Stimulated activated CD8-positive, alpha-beta memory T cell treated with anti-CD3 and anti-CD28 coated beads, Interleukin-4, amount 100 ng/mL, for 1 hour (primary cell): ENCODE measurements at places on chromosomes 13 and 19.

DNA sequence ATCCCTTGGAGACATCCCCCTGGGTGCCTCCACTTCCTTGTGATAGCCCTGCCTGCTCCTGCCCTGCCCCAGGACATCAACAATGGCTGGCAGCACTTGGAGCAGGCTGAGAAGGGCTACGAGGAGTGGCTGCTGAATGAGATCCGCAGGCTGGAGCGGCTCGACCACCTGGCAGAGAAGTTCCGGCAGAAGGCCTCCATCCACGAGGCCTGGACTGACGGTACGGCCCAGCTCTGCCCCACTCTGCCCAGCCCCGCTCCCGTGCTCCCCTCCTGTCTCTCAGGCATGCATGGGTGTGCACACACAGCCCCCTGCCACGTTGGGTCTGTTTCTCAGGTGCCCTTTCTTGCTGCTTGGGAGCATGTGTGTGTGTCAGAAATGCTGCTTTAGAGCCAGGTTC lies 26.4 kb downstream of the CAPN12 start:
- no peak for DNase-seq

GRCh38 chr13:45831851-45832250 lies 19.7 kb downstream of the SIAH3 start:
- DNase-seq, result no peak

GRCh38 chr13:112516218-112516617 lies 71.7 kb downstream of the TUBGCP3 start:
- no peak for DNase-seq

- DNase-seq, result peak; percentile 87
These were observed 540 bp upstream of the ZFP36 start for GRCh38 chr19:39405958-39406655.

GRCh38 chr19:55546822-55547614 lies 1.7 kb upstream of the SBK3 start:
- no peak for DNase-seq

DNA sequence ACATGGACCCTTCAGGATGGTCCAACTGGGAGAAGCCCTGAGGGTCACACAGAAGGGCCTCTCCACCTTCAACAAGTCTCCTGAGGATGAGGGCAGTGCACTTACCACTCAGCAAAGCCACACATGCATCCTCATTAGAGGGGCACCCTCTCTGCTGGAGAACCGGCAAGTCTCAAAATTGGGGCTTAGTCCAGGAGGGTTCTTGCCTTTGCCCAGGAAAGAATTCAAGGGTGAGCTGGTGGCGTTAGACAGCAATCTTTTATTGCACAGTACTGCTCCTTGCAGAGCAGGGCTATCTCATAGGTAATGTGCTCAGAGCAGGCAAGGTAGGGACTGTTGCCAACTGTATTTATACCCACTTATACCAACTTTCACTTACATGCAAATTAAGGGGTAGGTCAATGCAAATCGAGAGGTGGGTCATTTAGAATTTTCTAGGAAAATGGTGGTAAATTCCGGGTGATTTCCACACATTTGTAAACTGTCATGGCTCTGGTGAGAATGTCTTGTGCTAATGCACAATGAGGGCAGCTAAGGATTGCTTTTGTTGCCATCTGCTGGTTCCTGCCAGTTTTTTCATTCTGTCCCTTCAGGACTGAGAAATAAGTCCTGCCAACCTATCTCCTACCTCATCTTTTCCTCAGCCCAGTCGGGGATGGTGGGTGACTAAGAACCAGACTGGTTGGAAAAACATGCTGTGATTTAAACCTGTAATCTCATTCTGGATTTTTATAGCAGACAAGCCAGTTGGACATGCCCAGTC lies 27.8 kb upstream of the IGSF23 start:
- DNase-seq, result no peak

DNA sequence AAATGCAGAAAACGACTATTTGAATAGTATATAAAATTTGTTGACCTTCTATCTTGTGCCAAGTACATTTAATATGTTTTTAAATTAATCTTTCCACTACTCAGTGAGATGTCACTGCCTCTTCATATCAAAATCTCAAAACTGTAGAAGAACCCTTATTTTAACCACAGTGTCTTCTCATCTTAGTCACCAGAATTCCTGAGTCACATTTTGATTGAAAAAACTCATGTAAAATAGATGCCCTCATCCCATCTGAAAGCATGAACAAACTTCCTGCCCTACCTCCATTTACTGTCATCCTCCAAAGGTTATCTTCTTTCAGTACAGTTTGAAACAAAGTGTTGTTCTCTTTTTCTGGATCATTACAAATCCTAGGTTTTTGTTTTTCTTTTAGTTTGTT lies 1215.4 kb downstream of the PCDH9 start:
- DNase-seq, result no peak

DNA sequence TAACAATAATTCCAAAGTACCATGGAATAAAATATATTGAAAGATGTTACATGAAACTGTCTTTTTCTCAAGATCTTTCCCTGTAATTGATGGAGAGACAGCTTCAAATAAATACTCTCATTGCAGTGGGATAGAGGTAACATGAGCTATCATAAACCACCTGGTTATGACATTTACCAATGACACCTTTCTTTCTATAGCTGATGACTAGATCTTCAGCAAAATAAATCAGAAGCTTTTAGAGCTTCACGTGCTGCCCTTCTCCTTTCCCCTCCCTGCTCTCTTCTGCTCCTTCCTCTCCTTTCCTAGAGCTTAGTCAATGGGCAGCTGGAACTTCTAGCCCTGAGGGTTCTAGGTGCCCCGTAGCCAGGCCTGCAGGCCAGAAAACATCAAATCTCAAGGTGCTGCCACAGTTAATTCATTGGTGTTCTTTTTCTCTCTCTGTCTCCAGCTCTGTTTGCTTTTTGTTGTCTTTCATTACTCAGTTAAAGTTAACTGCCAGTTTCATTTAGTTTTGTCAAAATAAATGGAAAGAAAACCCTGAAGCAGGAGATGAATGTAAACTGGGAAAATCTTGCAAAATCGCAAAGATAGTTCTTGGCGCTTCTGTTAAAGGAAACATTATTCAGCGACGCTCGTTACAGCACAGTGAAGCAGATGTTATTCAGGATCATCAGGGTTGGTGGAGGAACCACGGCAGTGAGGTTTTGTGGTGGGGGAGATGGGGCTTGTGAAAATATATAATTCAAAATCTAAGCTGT lies 8.3 kb upstream of the METTL21C start:
- no peak for DNase-seq

GRCh38 chr13:110921209-110921608 lies 6.3 kb upstream of the ANKRD10 start:
- no peak for DNase-seq

DNA sequence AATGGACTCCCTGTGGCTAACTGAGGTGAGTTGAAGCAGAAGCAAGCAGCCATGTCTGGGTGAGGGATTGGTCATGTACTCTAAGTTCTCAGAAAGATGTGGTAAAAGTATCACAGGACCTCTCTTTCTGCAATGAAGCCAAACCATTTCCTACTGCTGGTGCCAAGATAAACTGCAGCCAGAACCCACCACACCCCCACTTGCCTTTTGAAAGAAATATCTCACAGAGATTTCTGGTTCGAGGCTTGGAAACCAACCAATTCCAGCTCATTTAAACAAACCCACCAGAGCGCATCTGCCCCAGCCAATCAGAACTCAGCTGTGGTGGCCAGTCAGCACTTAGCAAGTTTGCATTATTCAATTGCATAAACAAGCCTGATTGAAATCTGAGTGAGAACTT lies 204.5 kb upstream of the ATXN8OS start:
- no peak for DNase-seq

- no peak for DNase-seq
These were observed 550.8 kb upstream of the SLITRK1 start for GRCh38 chr13:84433024-84433423.

DNA sequence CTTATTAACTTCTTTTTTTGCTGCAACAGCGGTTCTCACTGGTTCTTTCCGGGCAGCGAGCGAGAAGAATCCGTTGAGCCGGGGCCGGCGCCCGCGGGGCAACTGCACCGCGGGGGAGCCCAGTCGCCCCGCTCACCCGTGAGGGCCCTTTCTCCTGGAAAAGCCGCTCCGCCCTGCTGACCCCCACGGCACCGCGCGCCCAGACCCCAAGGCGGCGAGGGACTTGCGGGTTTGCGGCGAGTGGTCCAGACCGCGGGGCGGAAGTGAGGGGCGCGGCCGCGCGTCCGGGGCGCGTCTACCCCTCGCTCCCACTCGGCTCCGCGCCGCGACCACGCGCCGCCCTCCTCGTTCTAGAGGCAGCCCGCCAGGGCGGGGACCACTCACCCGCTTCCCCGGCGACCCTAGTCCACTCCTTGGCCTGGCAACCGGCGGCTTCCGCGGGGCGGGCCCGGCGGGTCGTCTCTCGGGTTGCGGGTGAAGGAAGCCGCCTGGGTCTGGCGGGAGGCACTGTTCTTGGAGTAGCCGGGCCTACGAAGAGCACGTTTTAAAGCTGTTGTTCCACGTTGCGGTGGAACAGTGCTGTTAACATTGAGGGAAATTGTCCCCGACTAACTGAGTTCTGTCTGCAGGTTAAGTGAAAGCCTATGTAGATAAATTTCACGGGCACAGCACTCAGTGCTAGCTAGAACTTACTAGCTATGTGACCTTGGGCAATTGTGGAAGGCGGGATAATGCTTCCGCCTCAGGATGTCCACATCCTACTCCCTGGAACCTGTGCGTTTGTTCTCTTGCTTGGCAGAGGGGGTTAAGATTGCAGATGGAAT lies at the start of gene NEK3:
Gene NEK3, minus strand, starts transcription at position 439 of the 824 bp plus-strand sequence. CDS start 3,406 bp downstream, outside the sequence.
- peak; percentile 9 for DNase-seq

DNA sequence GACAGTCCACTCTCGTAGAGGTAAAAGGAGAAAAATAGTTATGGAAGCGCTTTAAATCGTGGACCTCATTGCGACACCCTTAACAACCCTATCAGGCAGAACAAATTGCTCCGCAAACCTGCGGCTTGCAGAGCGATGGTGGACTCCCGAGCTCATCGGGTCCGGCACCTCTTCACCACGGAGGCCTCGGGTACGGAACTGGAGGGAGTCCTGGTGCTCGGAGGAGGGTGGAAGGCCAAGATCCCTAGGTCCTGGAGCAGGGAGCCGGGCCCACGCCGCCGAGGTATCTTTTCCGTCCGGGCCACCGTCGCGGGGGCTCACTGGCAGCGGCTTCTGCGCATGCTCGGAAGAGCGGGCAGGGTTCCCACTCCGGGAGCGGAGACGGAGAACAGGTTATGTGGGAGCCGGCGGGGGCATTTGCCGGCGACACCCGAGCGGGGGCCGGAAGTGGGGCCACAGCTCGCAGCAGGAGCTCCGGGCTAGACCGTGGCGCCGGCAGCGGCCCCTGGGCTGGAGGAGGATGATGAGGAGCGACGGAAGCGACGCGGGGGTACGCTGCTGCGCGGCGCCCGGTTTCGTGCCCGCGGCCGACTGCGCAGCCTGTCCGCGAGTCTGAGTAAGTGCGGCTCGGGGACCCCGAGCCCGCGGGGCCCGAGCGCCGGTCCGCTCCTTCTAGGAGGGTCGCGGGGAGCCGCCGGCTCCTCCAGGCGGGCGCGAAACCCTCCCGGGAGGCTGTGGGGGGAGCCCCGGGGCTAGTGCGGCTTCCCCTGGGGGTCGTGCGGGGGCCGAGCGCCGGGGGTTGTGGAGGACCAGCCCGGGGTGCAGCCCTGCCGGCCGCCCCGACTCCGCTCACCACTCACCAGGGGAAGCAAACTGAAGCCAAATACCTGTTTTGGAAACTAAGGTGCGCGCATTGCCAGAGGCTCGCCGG lies at the start of gene ABHD13:
Gene ABHD13, plus strand, starts transcription at position 349 of the 931 bp plus-strand sequence. CDS start 10,827 bp downstream, outside the sequence.
- DNase-seq, result peak; percentile 73

GRCh38 chr19:38229585-38230073 lies 5.6 kb upstream of the DPF1 start:
- no peak for DNase-seq

GRCh38 chr19:38055655-38056521 lies 148.9 kb downstream of the SIPA1L3 start:
- DNase-seq, result no peak

DNA sequence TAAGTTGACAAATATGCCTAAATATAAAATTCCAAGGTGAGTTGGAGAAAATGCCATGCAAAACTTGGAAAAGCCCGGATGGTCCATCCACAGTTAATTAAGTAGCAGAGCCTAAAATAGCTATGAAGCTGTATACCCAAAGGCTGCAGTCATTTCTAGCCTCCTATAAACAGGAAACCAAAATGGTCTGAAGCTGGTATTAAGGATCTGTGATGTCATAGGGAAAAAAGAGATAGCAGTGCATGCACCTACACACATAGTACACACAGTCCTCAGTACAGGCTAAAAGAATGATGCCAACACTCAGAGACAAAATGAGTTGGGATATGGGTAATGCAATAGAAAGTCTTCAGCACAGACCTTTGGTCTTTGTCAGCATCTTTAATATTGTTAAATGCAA lies 736.9 kb downstream of the EFNB2 start:
- DNase-seq, result no peak
